ENCODE measurements at places on chromosomes 16 and 17.
A peak's percentile ranks its signal among the peaks of the same experiment; 100 is the strongest.

- H3K27ac ChIP-seq, result no peak overlapping the region
- H3K4me1 ChIP-seq, result peaks cover 3% of the 10 kb centered on the region
- peaks cover 34% of the 10 kb centered on the region for H3K36me3 ChIP-seq
- H3K27me3 ChIP-seq, result no peaks in the 10 kb centered on the region
- DNase-seq, result no peak
- H3K4me3 ChIP-seq, result no peak overlapping the region
These were observed 1.6 kb downstream of the SIRT7 start for GRCh38 chr17:81916234-81917001.

- peaks cover 2% of the 10 kb centered on the region for H3K4me1 ChIP-seq
- H3K27ac ChIP-seq, result no peak overlapping the region
- DNase-seq, result no peak
- H3K36me3 ChIP-seq, result no peaks in the 10 kb centered on the region
These were observed 38.9 kb upstream of the CMIP start for GRCh38 chr16:81405702-81406113.

GRCh38 chr17:3802461-3803307 lies 1.7 kb upstream of the ITGAE start:
- DNase-seq, result no peak
- H3K27me3 ChIP-seq, result no peaks in the 10 kb centered on the region
- no peaks in the 10 kb centered on the region for H3K36me3 ChIP-seq
- no peaks in the 10 kb centered on the region for H3K4me1 ChIP-seq
- no peak overlapping the region for H3K27ac ChIP-seq
- H3K4me3 ChIP-seq, result no peak overlapping the region

GRCh38 chr17:79667121-79667715 lies 56.4 kb upstream of the RBFOX3 start:
- no peak overlapping the region for H3K27ac ChIP-seq
- DNase-seq, result no peak
- no peaks in the 10 kb centered on the region for H3K36me3 ChIP-seq
- H3K27me3 ChIP-seq, result no peaks in the 10 kb centered on the region
- H3K4me3 ChIP-seq, result no peak overlapping the region

- H3K4me3 ChIP-seq, result no peak overlapping the region
- H3K4me1 ChIP-seq, result peaks cover 5% of the 10 kb centered on the region
- no peaks in the 10 kb centered on the region for H3K36me3 ChIP-seq
- no peak for DNase-seq
- H3K27ac ChIP-seq, result no peak overlapping the region
- H3K27me3 ChIP-seq, result 0 out of 2 replicates have a peak, but pooled peaks cover 2% of the 10 kb centered on the region
These were observed 33.4 kb upstream of the PIK3R6 start for GRCh38 chr17:8900626-8901585.

- H3K27ac ChIP-seq, result no peak overlapping the region
- no peaks in the 10 kb centered on the region for H3K27me3 ChIP-seq
- no peak overlapping the region for H3K4me3 ChIP-seq
- DNase-seq, result no peak
These were observed 82.3 kb upstream of the BCAR1 start for GRCh38 chr16:75333721-75334163.

GRCh38 chr17:20852990-20853370 lies 189.8 kb downstream of the USP22 start:
- no peaks in the 10 kb centered on the region for H3K36me3 ChIP-seq
- H3K4me3 ChIP-seq, result peak overlapping the region; percentile 36
- no peak overlapping the region for H3K27ac ChIP-seq

DNA sequence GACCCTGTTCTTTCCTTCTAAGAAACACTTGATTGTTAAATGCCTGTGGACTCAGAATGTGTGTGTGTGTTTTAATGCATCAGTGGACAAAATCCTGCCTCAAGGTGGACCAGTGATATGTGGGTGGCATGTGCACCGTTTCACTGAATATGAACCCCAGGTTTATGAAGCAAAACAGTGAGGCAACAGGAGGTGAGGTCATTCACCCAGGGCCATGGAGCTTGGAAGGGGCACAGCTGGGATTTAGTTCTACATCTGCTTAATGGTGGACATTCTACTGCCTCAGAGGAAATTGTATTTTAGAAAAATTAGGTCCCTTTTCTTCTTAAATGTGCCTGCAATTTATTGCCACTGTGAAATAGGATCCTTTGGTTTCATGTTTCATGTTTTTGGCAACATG lies 549.5 kb upstream of the EEF2KMT start:
- no peaks in the 10 kb centered on the region for H3K4me1 ChIP-seq
- no peaks in the 10 kb centered on the region for H3K27me3 ChIP-seq
- no peak overlapping the region for H3K4me3 ChIP-seq
- DNase-seq, result no peak

- H3K36me3 ChIP-seq, result no peaks in the 10 kb centered on the region
- no peak overlapping the region for H3K4me3 ChIP-seq
- DNase-seq, result peak; percentile 64
- no peaks in the 10 kb centered on the region for H3K4me1 ChIP-seq
- no peak overlapping the region for H3K27ac ChIP-seq
These were observed 66.0 kb upstream of the ZNF423 start for GRCh38 chr16:49921791-49922456.

DNA sequence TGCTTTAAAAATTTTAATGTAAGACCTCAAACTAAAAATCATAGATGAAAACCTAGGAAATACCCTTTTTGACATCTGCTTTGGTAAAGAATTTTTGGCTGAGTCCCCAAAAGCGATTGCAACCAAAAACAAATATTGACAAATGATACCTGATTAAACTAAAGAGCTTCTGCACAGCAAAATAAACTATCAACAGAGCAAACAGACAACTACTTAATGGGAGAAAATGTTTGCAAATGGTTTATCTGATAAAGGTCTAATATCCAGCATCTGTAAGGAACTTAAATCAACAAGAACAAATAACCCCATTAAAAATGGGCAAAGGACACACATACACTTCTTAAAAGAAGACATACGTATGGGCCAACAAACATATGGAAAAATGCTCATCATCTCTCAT lies 242.5 kb downstream of the BCAS3 start:
- H3K4me1 ChIP-seq, result no peaks in the 10 kb centered on the region
- H3K27ac ChIP-seq, result no peak overlapping the region
- H3K27me3 ChIP-seq, result no peaks in the 10 kb centered on the region
- no peaks in the 10 kb centered on the region for H3K36me3 ChIP-seq
- no peak for DNase-seq

DNA sequence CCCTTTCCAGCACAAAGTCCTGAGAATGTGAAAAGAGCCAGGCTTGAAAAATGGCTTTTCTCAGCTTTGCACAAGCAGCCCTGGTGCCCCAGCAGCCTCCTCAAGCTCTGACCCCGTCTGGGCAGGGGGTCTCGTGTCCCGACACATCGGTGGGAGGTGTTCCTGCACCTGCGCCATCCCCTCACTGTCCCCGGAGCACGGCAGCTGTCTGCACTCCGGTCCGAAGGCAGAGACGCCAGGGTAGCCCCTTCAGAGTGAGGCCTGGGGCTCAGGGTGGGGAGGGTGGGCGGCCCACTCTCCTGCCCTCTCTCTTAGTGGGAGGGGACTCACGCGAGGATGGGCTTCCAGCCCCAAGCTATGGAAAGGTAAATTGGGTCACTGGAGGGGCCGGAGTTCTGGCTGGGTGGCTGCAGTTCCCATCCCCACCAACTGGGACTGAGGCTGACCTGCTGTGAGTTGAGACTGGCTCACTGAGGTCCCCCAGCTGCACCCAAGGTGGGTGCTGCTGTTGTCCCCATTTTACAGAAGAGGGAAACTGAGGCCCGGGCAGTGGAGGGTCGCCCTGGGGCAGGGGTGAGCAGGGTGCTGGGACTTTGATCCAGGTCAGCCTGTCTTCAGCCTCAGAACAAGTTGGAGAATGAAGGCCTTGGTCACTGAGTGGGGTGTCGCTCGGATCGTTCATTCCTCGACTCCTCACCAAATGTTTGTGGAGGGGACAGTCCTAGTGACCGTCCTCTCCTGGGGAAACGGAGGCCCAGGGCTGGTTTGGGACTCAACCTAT lies 2.3 kb upstream of the BAIAP3 start:
- no peak overlapping the region for H3K4me3 ChIP-seq
- H3K36me3 ChIP-seq, result no peaks in the 10 kb centered on the region
- peaks cover 13% of the 10 kb centered on the region for H3K27me3 ChIP-seq

GRCh38 chr17:16943032-16943352 lies 28.9 kb downstream of the TNFRSF13B start:
- DNase-seq, result no peak
- no peaks in the 10 kb centered on the region for H3K36me3 ChIP-seq
- no peak overlapping the region for H3K27ac ChIP-seq

- H3K27ac ChIP-seq, result no peak overlapping the region
- DNase-seq, result no peak
- H3K36me3 ChIP-seq, result no peaks in the 10 kb centered on the region
- no peaks in the 10 kb centered on the region for H3K27me3 ChIP-seq
These were observed 358.8 kb upstream of the CDH5 start for GRCh38 chr16:66007717-66008116.

GRCh38 chr16:17298238-17298637 lies 172.5 kb downstream of the XYLT1 start:
- no peak overlapping the region for H3K4me3 ChIP-seq
- H3K27me3 ChIP-seq, result no peaks in the 10 kb centered on the region
- no peak overlapping the region for H3K27ac ChIP-seq
- H3K36me3 ChIP-seq, result no peaks in the 10 kb centered on the region
- DNase-seq, result no peak

DNA sequence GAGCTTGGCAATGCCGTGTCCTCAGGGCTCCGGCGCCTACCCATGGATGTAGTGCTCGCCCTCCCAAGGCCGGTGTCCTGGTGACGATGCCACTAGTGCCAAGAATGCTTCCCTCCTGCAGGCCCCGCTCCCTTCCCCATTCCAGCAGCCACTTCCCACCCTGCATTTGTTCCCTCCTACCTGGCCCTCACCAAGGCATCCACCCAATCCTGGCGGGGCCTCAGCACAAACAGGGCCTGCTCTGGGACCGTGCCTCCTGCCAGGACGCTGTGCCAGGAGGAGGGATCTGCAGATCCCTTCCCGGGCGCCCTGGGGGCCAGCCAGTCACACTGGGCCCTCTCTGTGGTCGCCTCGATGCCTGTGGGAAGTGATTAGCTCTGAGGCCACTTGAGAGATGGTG lies 25.1 kb downstream of the ABR start:
- no peaks in the 10 kb centered on the region for H3K36me3 ChIP-seq
- H3K27ac ChIP-seq, result no peak overlapping the region
- H3K27me3 ChIP-seq, result no peaks in the 10 kb centered on the region

GRCh38 chr17:43659823-43660617 lies 1.7 kb downstream of the MEOX1 start:
- H3K4me1 ChIP-seq, result peaks cover 1% of the 10 kb centered on the region
- H3K4me3 ChIP-seq, result no peak overlapping the region
- H3K27me3 ChIP-seq, result no peaks in the 10 kb centered on the region
- no peaks in the 10 kb centered on the region for H3K36me3 ChIP-seq
- no peak for DNase-seq

- DNase-seq, result no peak
- no peak overlapping the region for H3K27ac ChIP-seq
- no peaks in the 10 kb centered on the region for H3K27me3 ChIP-seq
- H3K4me1 ChIP-seq, result no peaks in the 10 kb centered on the region
- H3K4me3 ChIP-seq, result peak overlapping the region; percentile 95
- peaks cover 7% of the 10 kb centered on the region for H3K36me3 ChIP-seq
These were observed 498 bp downstream of the SMYD4 start for GRCh38 chr17:1829216-1829591.

DNA sequence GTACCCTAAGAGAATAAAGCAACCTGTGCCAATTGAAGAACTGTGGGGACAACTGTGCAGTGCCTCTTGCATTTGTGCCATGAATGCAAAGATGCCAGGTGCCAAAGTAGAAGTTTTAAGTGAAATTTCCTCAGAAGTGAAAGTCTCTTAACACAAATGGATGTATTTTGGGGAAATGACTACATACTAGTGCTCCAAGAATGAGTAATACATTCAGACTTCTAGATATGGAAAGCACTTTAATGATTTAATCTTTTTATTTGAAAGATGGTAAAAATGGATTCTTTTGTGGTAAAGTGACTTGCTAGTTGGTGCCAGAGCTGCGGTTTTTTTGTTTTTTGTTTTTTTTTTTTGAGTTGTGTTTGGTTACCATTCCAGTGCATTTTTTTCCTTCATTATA lies 15.0 kb downstream of the UTP18 start:
- H3K36me3 ChIP-seq, result peaks cover 18% of the 10 kb centered on the region
- DNase-seq, result no peak
- H3K4me1 ChIP-seq, result no peaks in the 10 kb centered on the region

DNA sequence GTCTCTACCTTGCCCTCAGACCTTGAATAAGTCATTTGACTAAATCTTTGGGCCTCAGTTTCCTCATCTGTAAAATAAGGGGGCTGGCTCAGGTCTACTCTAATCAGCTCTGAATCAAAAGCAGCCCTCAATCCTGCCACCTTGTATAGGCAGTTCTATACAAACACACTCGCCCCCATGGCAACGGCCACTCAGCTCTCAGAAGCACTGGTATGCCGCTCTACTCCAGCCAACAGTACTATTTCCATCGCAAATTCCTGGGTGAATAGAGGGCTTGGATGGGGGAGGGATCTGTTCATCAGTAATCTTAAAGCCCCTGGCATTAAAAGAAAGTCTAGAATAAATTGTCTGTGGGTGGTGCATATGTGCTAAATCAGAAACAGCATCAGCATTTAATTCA lies 21.2 kb upstream of the TAOK1 start:
- no peaks in the 10 kb centered on the region for H3K27me3 ChIP-seq
- H3K36me3 ChIP-seq, result no peaks in the 10 kb centered on the region
- no peaks in the 10 kb centered on the region for H3K4me1 ChIP-seq
- no peak overlapping the region for H3K4me3 ChIP-seq

GRCh38 chr16:68711421-68712139 lies 25.5 kb upstream of the CDH1 start:
- no peaks in the 10 kb centered on the region for H3K27me3 ChIP-seq
- H3K27ac ChIP-seq, result no peak overlapping the region
- H3K36me3 ChIP-seq, result no peaks in the 10 kb centered on the region
- no peak overlapping the region for H3K4me3 ChIP-seq

- peak; percentile 86 for DNase-seq
- no peaks in the 10 kb centered on the region for H3K27me3 ChIP-seq
- no peak overlapping the region for H3K27ac ChIP-seq
- no peaks in the 10 kb centered on the region for H3K36me3 ChIP-seq
- no peaks in the 10 kb centered on the region for H3K4me1 ChIP-seq
These were observed 5.5 kb upstream of the KIF22 start for GRCh38 chr16:29784901-29785500.

DNA sequence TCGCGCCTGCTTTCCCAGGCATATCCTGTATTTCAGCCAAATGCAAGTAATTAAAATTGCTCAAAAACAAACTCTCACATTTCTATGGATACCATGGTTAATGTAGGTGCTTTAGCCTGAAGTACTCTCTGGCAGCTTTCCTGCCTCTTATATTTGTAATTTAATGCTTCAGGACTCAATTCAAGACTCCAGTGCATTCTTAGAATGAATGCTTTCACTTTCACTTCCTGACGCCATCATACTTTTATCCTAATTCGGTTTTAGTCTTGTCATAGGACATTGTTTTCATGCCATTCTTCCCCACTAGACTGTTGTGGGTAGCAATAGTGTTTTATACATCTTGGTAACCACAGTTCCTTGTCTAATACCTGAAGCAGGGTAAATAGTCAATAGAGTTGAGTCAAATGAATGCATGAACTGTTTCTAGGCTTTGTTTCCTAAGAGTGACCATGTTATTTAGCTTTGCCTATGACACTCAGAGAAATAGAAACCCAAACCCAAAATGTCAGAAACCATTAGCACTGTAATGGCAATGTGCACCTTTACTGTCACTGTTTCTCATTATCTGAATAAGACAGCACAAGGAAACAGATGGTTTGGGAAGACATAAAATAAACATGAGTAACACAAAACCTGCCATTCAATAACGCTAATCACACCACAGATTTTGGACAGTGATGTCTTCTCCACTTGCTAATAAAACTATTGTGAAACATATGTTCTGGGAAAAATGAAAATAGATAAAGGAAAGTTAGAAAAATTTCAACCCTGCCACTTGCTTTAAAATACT lies 705.5 kb downstream of the CDH11 start:
- H3K27ac ChIP-seq, result no peak overlapping the region
- no peak for DNase-seq

All from iPS DF 6.9 (cell line).